NCI-H1092 treated with DMSO at 0.1 percent for 48 hours (cell line): ENCODE measurements at places on chromosomes 2 and 18.

- no peak for DNase-seq
These were observed 25.3 kb downstream of the PAX8 start for GRCh38 chr2:113253453-113253852.

GRCh38 chr2:95273566-95274290, 521 bp upstream of the PROM2 start:
- DNase-seq: no peak

DNA sequence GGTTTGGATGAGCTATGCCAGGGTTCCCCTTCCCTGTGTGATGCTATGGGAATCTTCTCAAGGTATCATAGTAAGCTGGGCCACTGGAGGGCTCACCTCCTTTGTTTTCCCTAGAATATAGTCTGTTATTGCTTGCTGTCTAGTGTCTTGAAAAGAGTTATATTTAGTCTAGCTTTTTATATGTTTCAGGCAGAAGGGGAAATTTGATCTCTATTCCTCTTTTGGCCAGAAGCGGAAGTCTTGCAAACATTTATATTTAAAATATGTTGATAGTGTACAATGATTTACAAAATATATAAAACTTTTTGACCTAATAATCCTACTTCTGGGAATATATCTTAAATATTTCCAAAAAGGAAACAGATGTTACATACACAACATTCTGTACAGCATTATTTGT, 260.7 kb downstream of the FHOD3 start:
- DNase-seq: no peak

- no peak for DNase-seq
These were observed 404.0 kb downstream of the TMEM182 start for GRCh38 chr2:103165836-103166235.

DNA sequence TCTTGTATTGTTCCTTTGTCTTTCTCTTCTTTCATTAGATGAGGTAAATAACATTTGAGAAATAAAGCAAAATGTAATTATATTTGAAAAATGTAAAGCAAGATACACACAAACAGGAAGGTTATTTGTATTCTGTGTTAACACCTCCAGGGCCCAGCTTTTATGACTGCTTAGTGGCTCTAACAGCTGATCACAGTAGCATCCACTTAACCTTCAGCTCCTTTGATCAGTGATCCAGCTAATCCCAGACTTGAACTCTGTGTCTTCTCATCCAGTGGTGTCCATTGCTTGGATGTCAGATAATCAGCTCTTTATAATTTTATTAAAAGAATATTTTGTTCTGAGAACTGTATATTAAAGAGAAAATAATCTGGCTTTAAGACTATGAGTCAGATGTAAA, 44.5 kb downstream of the PSMD14 start:
- no peak for DNase-seq

GRCh38 chr18:23889907-23890306, 124.6 kb upstream of the TTC39C start:
- DNase-seq: no peak

DNA sequence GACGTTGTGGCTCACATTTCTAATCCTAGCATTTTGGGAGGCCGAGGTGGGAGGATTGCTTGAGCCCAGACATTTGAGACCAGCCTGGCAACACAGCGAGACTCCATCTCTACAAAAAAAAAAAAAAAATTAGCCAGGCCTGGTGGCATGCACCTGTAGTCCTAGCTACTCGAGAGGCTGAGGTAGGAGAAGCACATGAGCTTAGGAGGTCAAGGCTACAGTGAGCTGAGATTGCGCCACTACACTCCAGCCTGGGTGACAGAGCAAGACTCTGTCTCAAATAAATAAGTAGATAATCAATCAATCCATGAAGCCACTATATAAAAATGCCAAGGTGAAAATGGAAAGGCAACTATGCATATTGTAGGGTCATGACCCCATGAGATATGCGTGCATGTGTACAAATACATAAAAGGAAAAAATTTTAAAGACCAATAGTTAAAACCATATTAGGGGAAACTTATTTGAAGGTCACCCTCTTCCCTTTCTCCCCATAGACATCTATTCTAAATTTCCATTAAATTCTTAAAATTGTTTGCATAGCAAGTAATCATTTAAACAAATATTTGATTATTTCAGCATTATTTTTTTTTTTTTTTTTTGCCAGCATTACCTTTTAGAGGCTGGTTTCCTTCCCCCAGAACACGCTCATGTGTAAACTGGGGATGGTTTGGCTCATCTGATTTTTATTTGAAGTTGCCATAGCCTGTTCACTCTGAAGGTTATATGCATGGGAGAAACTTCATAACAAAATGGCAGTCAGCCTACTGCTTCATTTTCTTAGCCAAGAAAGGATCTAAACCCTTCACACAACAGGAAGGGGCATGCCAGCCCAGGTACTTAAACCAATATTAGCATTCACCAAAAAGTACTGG, 37.3 kb upstream of the TMEM247 start:
- DNase-seq: no peak

- DNase-seq: peak; percentile 69
These were observed 18.7 kb upstream of the SCYGR1 start for GRCh38 chr2:227406177-227407031.

- no peak for DNase-seq
These were observed 9.3 kb upstream of the MBD2 start for GRCh38 chr18:54233747-54234146.

DNA sequence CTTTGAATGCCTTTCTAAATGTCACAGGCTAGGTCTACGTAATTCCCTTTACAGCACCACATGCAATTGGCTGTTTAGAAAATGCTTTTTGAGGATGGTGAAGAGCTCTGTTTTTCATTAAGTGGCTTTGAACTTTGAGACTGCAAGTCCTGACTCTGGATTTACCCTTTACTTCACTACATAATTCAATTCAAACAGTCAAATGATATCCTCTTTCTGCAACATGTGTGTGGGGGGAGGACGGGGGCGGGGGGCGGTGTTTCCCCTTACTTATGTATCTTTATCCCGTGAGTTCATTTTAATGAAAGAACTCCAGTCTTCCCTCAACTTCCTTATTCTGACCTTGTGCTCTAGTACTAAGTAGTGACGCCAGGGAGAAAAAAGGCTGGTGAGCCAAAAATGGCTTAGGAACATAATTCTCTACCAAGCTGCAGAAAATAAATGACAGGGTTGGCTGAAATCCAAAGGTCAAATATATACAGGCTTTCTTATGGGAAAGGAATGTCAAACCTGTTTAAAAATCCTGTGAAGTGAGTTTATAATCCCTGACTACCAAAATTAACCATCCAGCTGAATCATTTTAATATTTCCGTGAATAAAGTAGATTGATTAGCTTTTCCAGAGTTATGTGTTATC, 119.6 kb downstream of the SLC8A1 start:
- DNase-seq: no peak

DNA sequence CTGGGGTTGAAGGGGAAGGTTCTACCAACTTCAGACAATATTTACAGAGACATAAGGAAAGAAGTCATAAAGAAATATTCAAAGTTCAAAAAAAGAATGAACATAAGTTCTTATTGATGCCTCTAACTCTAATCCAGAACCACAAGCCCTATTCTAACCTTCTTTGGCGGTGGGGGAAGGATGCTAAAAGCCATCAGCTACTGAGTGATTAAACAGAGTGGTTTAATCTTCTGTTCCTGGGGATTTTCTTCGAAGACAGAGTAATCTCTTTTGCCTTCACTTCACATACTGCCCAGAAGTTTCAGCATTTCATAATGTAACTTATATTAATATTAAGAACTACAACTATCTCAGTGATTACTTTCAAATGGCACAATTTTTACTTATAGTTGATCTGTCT, 51.2 kb upstream of the TXNDC2 start:
- no peak for DNase-seq

DNA sequence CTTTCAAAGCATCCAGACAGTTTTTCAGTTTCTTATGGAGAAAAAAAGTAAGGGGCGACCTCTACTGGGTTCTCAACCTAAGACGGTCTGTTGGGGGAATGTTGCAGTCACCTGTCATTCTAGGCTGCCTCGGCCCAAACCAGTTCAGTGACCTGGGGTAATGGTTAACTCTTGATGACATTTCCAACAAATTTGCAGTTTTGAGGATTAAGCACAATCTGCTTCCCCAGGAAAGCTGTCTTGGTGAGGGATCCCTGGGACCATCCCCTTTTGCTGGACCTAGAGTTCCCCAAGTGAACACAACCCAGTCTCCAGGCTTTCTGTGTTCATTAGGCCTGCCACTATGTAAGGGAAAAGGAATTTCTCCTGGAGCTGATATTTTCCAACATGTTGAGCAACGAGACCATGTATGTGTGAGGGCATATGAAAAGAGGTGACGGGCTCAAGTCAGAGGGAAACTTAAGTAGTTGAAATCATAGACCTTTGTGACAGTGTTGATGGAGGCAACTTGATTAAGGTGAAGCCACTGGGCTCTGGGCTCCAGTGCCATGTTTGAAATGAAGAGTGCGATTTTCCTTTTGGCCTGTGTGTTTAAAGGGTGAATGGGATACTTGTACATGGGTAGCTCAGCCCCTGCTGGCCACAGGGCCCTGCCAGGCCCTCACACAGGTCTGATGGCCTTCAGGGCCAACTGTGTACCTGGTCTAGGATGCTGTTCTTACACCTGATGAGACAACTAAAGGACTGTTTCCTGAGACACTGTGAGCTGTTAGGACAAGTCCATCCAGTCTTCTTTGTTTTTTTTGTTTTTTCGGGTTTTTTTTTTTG, 27.0 kb downstream of the FOSL2 start:
- no peak for DNase-seq

DNA sequence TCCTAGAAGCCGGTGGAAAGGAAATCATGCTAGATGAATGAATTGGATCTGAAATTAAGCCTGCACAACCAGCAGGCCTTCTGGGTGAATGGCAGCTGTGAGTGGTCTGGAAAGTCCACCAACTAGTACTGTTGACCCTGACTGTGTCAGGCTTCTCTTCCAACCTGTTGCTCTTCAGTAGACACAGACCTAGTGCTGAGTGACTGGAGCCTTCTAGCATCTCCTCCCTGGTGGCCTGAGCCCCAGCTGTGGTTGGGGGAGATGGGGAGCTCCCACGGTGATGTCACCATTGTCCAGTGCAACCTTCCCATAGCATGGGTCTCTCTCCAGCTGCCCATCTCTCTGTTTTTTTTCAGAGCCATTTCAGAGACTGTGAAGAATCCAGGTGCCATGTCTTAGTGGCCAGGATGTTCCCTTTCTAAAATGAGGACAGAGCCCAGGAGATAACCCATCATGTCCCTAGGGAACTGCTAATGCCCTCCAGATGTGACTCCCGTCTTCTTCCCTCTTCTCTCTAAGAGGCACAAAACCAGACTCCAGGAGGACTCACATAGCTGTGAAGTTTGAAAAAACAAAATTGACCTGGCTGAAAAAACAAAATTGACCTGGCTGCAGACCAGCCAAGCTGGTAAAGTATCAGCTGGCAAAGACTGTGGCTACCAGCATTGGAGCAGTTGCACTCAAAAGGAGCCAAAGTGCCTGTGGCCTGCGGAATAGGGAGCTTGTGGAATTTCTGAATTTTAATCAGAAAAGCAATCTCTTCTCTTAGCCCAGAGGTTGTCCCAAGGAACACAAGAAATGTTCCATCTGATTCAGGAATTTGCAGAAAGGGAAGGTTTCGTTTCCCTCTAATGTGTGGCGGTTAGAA, 67.4 kb upstream of the RPL31 start:
- DNase-seq: no peak

GRCh38 chr2:70477441-70477844, 76.2 kb downstream of the TGFA start:
- no peak for DNase-seq

- DNase-seq: no peak
These were observed 8.7 kb downstream of the CYP26B1 start for GRCh38 chr2:72138921-72139381.

DNA sequence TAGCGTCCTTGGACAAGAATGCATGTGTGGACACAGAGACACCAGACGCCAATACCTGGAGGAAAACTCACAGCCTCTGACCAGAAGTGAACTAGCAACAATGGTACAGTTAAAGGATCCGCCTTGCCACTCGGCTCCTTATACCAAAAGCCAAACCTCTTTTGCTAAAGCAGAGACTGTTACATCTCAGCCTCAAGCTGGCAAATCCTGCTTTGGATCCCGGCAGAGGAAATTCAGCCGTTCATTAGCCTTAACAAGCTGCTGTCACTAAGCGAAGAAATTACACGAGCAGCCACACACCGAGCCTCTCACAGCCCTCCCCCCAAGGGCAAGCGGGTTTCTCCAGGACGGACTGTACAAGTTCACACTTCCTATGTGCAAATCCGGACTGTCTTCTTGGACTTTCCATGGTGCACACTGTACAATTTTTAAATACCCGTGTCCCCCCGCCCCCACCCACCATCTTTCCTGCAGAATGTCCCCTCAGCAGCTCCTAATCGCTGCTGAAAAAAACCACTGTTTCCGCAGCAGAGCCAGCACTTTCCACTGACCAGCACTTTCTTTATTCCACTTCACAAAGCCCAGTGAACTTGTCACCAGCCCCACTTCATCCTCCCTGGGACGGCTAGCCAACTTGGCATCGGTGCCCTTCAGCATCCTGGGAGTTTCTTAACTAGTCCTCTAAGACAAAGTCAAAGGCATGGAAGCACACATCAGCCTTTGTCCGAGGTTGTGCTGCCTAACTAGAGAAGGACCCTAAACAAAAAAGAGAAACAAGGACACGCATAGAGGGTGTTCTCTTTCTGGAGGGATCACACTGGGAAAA, 1.5 kb downstream of the KLF7 start:
- peak; percentile 10 for DNase-seq
